ENCODE measurements at places on chromosomes 11 and 22.
A peak's percentile ranks its signal among the peaks of the same experiment; 100 is the strongest.

- DNase-seq = no peak
These were observed 11.1 kb upstream of the MPZL2 start for GRCh38 chr11:118275176-118275575.

GRCh38 chr11:43992834-43993637 lies 50.6 kb downstream of the C11orf96 start:
- no peak for DNase-seq

GRCh38 chr22:47769652-47770051 lies 1007.2 kb downstream of the TBC1D22A start:
- DNase-seq = no peak

DNA sequence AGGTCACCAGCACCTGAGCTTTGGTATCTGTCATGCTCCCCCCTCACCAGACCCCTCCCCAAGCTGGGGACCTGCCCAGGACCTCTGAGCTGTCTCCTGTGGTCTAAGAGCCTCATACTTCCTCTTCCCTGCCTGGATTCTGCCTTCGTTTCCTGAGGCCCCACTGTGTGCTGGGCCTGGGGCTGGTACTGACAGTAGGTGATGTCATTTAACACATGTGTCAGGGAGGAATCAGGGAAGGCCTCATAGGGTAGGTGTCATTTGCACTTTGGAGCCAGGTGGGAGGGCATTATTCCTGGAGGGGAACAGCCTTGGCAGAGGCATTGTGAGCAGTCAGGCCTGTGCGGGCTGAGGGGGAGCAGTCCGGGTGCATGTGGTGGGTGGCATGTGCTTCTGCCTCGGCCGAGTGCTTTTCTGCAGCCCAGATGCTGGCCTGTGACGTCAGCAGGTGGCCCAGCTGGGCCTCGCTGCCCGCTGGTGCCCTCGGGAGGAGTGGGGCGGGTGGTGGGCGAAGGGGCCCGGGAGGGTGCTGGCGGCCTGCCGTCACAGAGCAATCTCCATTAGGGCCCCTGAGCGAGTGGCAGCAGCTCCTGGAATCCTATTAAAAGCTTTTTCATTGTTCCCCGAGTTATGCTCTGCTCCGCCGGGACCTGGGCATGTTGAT lies 9.1 kb downstream of the FLRT1 start:
- no peak for DNase-seq

GRCh38 chr11:72568861-72569260 lies 105.4 kb downstream of the PDE2A start:
- no peak for DNase-seq

DNA sequence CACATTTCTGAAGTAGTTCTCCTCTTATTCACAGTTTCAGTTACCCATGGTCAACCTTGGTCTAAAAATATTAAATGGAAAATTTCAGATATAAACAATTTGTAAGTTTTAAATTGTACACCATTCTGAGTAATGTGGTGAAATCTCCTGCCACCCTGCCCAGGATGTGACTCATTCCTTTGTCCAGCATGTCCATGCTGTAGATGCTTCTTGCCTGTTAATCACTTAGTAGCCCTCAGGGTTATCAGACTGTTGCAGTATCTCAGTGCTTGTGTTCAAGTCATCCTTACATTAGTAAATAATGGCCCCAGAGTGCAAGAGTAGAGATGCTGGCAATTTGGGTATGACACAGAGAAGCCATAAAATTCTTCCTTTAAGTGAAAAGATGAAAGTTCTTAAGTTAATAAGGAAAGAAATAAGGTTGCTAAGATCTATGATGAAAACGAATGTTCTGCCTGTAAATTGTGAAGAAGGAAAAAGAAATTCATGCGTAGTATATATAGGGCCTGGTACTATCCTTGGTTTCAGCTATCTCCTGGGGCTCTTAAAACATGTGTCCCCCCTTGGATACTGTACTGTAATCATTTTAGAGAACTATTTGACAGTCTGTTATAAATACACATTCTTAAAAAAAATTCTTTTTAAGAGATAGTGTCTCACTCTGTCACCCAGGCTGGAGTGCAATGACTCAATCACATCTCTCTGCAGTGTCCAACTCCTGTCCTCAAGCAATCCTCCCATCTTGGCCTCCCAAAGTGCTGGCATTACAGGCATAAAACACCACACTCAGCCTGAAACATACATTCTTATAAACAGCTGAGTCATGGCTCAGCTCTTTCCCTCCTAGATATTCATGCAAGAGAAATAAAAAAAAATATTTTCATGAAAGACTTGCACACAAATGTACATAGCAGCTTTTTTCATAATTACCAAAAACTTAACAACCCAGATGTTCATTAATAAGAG lies 31.3 kb downstream of the MTNR1B start:
- DNase-seq = no peak

GRCh38 chr11:8025123-8025522 lies 38.0 kb downstream of the EIF3F start:
- DNase-seq = no peak

DNA sequence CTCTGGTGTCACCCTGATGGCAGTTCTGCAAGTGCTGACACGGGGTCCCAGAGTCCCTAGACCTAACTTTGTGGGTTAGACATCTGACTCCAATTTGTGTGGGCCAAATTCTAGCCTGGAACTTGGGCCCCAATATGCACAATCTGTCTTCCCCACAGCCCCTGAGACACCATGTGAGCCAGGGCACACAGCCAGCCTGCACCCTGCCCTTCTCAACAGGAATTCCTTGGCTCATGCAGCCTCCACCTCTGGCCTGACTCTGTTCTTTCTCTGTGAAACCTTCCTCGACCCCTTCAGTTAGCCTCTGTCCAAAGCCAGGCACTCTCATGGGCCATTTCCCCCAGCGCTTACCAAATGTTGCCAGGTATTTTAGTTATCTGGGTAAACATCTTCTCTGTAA lies 59.1 kb upstream of the POU2AF1 start:
- DNase-seq = no peak

GRCh38 chr11:44382656-44383240 lies 72.8 kb upstream of the ALX4 start:
- DNase-seq = no peak

DNA sequence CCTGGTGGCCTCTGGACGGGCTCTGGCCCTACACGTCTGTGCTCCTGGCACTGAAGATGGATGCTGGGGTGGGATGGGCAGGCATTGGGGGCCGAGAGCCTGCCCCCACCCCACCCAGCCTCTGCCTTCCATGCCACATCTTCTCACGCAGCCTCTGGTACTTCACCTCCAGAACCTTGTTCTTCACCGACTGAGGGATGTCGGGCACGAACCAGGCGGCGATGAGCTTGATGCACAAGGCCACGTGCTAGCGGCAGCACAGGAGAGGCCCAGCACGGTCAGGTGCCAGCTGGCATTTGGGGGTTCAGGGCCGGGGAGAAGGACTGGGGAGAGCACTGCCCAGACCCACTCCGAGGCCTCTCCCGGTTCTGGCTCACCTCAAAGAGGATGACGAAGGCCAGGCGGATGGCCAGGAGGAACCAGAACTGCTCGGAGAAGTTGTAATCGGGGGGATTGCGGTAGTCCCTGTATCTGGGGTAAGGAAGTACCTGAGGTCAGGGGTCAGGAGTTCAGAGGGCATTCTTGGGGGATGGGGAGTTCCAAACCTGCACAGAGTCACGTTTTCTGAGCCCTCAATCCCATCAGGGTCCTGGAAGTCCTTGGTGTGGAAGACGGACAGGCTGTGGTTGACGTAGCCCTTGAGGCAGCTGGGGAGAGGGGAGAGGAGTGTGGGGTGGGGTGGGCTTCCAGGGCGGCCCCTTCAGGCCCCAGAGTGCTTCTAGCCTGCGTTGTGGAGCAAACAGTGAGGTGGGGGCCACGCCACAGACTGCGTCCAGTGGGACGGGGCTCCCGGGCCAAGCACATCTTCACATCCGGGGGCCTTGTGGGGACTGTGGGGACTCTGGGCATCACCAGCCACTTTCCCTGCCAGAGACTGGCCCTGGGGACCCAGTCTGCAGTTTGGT lies 3.8 kb upstream of the SIGIRR start:
- DNase-seq = peak; percentile 2

DNA sequence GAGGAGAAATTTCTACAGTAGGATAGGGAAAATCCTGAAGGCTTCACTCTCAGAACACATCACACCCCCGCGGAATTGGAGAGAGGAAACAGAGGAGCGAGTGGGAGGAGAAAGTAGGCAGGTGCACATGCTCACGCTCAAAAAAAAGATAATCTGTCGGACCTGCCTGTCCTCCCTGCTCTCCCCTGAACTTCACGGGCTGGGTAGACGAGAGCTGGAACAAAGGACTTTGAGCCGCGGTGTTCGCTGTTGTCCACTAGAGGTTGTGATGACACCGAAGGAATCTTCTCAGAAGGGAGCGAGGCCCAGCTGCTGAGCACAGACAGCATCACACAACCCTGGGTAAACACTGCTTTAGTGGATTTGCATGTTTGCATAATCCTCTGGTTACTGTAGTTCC lies 5.0 kb downstream of the SEZ6L start:
- DNase-seq = peak; percentile 31

DNA sequence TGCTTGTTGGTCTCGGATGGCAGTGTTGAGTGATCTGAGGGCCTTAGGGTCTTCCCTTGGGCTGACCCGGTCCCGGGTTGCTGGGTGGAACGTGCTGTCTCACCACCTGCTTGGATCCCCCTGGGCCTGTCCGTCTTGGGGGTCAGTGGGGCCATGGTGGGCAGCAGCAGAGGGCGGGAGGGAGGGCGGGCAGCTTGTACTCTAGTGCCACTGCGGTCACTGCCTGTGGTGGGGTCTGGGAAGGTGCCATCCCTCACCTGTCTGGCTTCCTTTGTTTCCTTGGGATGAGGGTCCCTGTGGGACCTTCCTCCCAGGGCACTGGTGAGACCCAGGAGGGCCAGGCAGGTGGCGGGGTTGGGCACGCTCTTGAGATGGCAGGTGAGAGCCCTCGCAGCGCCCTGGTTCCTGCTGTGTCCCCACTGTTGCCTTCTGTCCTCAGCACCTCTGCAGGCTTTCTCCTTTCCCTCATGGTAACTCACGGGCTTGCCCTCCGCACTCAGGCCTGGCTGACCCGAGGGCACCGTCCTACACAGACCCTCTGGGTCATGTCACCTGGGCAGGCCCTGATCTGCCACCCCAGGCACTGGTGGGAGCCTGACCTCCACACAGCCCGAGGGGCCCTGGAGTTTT lies 34.2 kb downstream of the TBC1D22A start:
- DNase-seq = no peak

DNA sequence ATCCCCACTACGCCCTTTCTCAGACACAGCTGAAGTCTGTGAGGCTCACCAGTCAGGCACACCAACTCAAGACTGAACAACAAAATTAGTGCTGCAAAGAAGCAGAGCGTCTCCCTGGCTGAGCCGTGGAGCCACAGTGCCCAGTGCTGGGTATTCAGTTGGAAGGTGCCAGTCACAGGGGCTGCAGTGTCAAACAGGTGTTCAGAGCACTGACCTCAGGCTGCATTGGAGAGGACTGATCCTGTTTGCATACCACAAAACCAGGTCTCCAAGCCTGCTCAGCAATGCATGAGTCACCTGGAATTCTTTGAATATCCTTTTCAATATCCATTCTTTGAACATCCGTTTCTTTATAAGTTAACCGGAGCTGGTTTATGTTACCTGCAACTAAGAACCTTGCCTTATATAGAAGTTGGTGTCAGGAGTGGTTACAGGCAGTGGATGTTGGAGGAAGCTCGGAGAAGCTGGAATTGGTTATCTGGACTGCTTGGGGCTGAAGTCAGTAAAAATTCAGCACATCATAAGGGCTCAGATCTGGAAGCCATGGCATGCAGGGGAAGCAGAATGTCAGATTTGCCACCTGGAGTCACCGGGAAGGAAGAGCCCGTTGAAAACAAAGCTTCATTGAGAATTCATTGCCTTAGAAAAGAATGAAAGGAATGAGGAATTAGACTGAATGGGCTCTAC lies 30.3 kb downstream of the PDGFB start:
- no peak for DNase-seq

GRCh38 chr11:88367310-88367709 lies 29.8 kb upstream of the CTSC start:
- no peak for DNase-seq

GRCh38 chr11:132535830-132536229 lies 996.5 kb downstream of the OPCML start:
- DNase-seq = no peak

DNA sequence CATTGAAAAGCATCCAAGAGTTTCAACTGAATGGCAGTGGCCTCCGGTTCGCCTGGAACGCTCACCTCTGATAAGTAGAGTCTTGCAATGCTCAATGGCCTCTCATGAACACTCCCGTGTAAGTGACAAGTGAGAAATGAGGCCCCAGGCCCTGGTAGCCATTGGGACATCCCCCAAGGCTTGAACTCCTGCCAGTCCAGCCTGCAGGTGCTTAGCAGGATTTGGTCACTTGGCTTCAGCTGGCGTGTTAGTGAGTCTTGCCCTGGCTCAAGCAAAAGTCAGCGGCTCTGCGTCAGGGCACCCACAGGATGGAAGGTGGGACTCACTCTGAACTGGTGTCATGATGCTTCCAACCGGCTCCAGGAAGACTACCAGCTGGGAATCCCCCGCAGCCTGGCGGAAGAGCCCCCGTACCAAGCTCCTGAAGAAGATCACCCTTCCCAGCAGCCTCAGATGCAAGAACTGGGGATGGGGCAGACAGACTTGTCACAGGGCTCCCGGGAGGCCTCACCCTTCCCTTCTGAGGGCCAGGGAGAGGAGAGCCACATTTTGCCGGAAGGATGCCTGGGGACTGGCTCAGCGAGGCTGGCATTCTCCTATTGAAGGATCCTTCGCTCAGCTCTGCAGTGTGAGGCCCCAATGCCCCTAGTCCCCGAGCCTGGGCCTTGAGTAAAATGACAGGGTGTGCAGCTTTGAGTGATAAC lies 19.3 kb downstream of the MB start:
- DNase-seq = no peak

DNA sequence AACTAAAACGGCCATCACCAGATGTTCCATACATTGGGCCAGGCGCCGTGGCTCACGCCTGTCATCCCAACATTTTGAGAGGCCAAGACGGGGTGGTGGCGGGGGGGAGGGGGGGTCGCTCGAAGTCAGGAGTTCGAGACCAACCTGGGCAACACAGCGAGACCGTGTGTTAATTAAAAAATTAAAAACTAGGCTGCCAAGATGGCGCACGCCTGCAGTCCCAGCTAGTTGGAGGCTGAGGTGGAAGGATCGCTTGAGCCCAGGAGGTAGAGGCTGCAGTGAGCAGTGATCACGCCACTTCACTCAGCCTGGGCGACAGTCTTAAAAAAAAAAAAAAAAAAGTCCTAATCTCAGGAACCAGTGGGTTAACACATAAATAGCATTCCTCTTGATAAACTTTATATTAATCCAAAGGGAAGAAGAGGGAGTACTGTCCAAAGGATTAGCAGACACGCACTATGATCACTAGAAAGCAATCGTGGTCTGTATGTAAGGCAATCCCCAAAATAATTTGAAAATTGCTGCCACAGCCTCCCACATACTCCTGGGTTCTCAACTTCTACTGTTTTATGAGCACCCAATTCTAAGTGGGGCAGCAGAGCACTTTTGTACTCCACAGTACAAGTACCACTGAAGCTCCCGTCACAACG lies 604 bp downstream of the PUS3 start:
- DNase-seq = no peak

GRCh38 chr11:33444835-33445594 lies 187.8 kb downstream of the HIPK3 start:
- no peak for DNase-seq

GRCh38 chr11:67265633-67266448 lies 432 bp upstream of the GRK2 start:
- DNase-seq = peak; percentile 90
